ENCODE measurements at places on chromosomes 3 and 15. TPM values are rescaled to one million over a fixed set of nuclear protein-coding genes. Genes with fewer than 3 reads are reported as not detected.

DNA sequence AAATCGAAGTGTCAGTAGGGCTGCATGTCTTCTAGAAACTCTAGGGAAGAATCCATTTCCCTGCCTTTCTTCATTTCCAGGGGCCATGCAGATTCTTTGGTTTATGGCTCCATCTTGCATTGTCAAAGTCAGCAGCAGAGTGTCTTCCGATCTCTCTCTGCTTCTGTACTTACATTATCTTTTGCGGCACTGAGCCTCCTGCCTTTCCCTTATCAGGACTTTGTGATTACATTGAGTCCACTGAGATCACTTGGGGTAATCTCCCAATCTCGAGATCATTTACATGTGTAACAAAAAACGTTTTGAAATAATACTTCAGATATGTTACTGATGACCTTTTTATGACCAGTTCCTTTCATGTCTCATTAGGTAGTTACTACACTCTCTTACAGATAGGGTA lies 695.9 kb downstream of the NSUN3 start:
- no peaks in the 10 kb centered on the region for H3K4me1 ChIP-seq
- DNase-seq: no peak
- H3K27ac ChIP-seq: no peak overlapping the region
- no peaks in the 10 kb centered on the region for H3K36me3 ChIP-seq
- no peaks in the 10 kb centered on the region for H3K27me3 ChIP-seq

DNA sequence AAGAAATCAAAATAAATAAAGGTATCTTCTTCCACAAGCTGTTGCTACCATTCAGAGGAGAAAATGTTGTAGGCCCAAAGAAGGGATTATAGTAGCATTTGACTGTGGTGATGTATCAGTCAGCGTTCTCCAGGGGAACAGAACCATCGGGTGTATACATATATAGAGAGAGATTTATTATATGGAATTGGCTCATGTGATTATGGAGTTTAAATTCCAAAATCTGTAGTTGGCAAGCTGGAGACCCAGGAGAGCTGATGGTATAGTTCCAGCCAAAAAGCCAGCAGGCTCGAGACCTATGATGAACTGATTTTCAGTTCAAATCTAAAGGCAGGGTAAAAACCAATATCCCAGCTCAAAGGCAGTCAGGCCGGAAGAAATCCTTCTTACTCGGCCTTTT lies 7.4 kb upstream of the SPG21 start:
- H3K4me1 ChIP-seq: no peaks in the 10 kb centered on the region
- H3K4me3 ChIP-seq: no peak overlapping the region
- H3K27ac ChIP-seq: no peak overlapping the region
- no peak for DNase-seq

GRCh38 chr15:82999905-83000671 lies 11.4 kb downstream of the C15orf40 start:
- peak overlapping the region; percentile 21 for H3K4me3 ChIP-seq
- peak overlapping the region; percentile 62 for H3K27ac ChIP-seq
- no peaks in the 10 kb centered on the region for H3K36me3 ChIP-seq
- peaks cover 3% of the 10 kb centered on the region for H3K4me1 ChIP-seq

GRCh38 chr3:71509066-71509465 lies 74.5 kb downstream of the FOXP1 start:
- H3K27me3 ChIP-seq: no peaks in the 10 kb centered on the region
- no peak for DNase-seq

The SLC15A2 gene
- polyA plus RNA-seq: 0.46 TPM

- no peaks in the 10 kb centered on the region for H3K27me3 ChIP-seq
- H3K4me3 ChIP-seq: no peak overlapping the region
- H3K27ac ChIP-seq: no peak overlapping the region
- no peaks in the 10 kb centered on the region for H3K36me3 ChIP-seq
- H3K4me1 ChIP-seq: no peaks in the 10 kb centered on the region
These were observed 18.6 kb downstream of the SERP1 start for GRCh38 chr3:150527464-150528255.
